Stimulated activated CD8-positive, alpha-beta memory T cell treated with anti-CD3 and anti-CD28 coated beads, Interleukin-2, amount 100 ng/mL, for 48 hours (primary cell): ENCODE measurements at places on chromosomes 7 and 10.

DNA sequence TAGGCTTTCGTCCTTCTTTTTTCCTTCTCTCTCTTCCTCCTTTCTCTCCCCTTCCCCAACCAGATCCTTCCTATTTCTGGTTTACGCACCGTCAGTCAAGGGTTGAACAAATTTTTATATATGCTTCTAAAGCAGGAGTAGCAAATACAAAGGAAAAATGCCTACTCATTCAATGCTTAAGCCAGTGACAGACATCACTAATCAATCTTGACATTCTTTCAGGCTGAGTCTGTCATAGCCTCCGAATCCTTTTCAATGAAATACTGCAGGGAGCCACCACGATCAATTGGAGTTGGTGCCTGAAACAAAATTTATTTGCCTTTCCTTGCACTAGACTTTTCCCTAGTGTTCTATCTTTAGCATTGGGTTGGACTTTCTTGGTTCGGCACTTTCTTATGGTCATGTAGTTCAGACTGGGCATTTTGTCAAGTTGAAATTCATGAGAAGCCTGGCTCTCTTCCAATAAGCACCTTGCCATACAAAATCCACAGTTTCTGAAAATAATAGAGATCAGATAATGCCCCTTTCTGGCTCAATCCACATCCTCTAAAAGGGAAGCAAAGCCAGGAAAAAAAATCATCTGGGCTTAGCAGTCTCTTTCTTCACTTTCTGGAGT lies 239.5 kb upstream of the PLXNA4 start:
- DNase-seq, result no peak

DNA sequence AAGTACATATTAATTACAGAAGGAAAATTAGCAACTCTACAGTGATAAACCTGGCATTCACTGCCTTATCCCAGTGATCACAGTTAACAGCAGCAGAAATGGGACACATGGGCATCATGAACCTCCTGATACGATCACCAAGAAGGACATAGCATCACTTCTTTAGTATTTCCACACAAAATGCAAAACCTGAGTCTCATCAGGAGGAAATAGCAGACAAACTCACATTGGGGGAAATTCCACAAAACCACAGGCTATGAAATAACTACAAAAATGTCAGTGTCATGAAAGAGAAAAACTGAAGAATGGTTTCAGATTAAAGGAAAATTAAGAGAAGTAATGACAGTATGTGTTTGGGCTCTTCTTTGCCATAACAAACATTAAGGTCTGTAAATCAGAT lies 12.0 kb upstream of the PURB start:
- DNase-seq, result no peak

DNA sequence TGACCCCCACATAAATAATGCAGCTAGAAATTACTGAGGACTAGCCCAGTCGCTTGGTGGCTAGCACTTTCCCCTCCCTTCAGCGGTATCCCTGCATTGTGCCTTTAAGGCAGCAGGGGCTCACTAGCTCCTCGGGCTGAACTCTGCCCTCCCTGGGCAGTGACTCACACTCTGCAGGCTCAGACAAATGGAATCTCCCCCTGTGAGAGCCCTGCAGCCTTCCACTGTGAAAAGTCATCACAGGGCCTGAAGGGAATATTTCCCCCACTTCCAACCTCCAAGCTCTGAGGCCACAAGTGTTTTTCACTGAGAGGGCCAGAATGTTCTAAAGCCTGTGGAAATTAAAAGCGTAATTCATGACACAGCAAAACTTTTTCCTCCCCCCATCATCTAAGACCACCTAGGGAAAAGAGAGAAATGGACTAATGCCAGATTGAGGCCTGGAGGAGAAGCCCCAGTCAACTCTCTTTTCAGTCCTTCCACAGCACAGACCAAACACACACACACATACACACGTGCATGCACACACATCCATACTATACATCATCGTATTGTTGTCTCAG lies 93.6 kb upstream of the COL1A2 start:
- DNase-seq, result no peak

- DNase-seq, result no peak
Observed at GRCh38 chr7:157429680-157430224, 92.9 kb downstream of the DNAJB6 start.

DNA sequence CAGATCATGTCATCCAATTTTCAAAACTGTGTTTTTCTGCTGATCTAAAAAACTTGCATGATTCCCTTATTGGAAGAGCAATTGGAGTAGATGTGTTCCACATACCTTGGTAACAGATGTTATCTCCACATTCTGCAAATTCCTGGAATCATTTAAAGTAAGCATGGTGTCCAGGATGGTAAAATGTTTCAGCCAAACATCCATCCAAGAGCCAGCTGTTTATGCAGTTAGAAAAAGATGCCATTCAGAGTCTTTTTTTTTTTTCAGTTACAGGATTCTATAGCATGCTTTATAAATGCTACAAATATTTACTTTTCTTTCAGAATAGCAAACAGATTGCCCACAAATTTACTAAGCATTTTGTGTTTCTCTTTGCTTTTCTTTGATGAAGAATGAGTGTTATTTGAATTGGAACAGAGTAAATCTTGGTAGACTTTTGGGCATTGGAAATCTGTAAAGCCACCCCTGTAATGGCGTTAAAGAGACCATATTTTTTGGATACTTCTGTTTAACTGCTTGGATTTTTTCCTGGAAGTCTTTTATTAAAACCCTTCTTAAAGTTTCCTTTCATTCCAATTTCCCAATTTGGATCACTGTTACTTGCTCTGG lies 149.8 kb downstream of the GNAT3 start:
- no peak for DNase-seq

DNA sequence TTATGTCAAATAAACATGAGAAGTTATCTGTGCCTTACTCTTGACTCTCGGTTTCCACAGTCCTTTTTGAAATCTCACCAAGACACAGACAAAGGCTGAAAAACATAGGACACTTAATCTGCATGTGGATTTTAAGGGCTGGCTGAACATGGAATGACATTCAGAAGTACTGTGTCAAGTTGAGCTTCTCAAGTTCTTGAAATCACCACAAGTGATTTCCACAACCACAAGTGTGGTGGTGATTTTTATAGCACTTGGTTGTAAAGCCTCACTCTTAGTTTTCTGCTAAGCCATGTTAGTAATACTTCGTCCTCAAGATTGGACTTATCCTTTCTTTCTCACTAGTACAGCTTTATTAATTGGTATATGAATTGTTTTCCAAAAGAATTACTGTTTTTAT lies 29.6 kb downstream of the FOXP2 start:
- DNase-seq, result no peak

DNA sequence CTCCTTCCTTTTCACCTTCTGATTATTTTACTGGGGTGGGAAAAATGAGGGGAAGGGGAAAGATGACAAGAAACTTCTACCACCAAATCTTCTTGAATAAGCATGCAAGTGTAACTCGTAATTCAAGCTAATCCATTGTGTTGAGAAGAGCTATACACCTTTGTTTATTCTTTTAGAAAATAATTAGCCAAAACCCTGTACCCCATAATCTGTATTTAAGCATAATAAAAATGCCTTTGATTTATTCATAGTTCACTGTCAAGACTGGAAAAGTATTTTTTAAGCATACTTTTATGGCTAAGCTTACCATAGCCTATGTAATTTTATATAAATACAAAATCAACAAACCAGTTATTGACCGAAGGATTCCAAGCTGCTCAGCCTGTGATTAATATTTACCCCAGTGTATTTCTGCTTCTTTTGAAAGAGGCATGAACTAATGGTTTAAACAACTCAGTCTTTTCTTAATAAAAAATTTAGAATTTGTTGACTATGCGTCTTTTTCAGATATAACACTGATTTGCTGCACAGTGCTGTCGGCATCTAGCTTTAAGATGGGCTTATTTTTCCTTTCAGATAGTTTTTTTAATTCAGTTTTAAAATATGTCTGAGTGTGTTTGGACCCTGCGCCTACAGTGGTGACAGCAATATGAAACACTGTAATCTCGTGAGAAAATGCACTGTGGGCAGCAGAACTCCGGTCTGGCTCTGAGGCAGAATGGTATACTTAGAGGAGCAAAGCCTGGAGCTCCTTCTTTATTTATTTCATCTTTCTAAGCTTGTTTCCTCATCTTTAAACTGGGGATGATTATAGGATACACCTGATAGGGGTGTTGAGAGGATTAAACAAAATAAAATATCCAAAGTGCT lies 238.8 kb upstream of the LRGUK start:
- DNase-seq, result no peak

DNA sequence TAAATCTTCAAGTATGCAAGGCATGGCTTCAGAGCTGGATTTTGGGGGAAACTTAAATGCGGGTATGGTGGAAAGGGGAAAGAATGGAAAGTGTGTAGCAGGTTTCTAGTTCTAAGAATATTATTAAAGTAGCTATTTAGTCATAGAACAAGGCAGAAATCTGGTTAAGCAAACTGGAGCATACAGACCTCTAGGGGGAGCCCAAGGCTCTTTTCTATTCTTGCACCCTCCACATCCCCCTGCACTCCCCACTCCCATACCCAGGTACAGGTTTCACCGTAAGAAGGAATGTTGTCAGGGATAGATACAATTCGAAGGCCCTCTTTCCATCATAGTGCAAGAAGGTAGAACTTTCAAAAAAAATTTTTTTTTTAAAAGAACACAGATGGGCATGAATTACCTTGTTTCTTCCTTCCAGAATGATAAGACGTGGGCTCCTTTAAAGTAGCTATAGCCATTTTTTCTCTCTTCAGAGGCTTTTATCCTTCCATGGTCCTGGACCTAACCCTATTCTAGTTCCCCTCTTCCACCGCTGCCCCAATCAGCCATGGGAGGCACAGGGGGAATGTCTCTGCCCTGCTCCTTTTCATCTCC lies 41.5 kb upstream of the SMIM30 start:
- no peak for DNase-seq

DNA sequence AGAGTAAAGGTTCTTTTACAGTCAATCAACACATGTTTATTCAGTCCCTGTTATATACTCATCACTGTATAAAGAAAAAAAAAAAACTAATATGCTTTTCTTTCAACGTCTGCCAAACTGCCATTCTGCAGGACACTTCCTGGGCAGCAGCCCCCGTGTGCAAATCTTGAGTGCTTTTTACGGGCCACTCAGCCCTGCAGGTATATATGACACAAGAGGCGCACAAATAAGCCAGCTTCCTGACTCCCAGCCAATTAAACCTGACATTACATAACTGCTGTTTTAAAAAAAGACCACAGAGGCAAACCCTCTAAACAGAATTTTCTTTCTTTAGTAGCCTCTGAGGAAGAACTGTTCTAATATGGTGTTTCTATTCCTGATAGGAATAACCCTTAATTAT lies 263.0 kb upstream of the NEBL start:
- no peak for DNase-seq

- DNase-seq, result no peak
Observed at GRCh38 chr10:128499956-128500355, 373.7 kb upstream of the MKI67 start.

- DNase-seq, result no peak
Observed at GRCh38 chr10:62021128-62021665, 119.7 kb downstream of the ARID5B start.

DNA sequence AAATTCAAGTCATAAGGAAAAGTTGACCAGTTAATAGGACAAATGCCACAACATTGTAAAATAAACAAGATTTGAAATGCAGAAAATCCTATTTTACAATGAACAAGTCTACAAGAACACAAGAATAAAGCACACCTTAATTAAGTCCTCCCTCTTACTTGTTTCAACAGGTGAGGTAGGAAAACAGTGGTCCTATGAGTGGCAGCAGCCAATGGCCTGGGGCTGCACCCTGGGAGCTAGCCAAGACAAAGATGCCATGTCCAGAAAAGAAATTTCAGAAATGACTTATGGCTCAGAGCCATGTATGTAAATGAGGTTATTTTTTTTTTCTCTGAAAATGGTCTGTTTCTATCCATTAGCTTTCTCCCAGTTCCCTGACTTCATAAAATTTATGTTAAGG lies 14.3 kb downstream of the KLLN start:
- DNase-seq, result no peak

DNA sequence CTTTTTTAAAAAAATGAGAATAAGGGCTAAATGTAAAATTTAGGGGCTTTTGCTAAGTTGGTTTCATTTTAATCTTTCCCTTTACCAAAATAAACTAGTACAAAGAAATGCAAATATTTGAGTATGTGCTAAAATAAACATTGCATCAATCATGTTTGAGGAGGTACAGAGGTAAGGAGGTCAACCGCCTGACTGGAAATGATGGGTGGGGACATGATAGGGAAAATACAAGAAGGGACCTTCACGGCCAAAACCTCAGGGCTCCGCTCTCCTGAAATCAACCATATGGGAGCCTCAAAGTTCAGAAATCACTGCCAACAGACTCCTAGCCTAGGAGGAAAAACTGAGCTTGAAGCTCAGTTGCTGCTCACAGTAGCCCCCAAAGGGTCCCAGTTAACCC lies 207.6 kb downstream of the AHR start:
- DNase-seq, result no peak

DNA sequence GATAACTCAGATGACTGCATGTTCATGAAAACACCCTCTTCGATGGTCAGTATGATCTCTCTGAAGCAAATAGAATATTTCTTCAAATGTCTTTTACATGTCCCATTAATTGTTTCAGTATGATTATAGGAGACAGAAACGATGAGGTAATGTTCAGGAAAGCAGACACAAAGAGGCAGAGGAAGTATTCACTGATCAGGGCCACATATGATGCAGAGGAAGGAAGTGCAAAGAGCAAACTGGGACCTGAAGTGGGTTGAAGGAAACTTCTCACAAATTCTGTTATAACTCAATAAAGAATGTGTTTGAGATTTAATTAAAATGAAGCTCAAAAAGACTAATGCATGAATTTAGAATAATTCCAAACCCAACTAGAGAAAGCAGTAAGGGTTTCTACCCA lies 70.5 kb downstream of the TES start:
- no peak for DNase-seq

DNA sequence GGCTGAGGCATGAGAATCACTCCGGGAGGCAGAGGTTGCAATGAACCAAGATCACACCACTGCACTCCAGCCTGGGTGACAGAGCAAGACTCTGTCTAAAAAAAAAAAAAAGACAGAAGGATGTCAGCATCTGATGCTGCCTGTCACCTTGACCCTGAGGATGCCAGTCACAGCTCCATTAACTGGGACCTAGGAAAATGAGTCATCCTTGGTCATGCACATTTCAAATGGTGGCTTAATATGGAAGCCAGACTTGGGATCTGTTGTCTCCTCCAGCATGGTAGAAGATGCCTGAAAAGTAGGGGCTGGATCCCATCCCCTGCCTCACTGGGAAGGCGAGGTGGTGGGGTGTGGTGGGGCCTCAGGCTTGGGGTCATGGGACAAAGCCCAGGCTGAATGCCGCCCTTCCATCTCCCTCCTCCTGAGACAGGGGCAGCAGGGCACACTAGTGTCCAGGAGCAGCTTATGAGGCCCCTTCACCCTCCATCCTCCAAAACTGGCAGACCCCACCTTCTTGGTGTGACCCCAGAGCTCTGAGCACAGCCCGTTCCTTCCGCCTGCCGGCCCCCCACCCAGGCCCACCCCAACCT lies 1.3 kb downstream of the NOS3 start:
- DNase-seq, result no peak

DNA sequence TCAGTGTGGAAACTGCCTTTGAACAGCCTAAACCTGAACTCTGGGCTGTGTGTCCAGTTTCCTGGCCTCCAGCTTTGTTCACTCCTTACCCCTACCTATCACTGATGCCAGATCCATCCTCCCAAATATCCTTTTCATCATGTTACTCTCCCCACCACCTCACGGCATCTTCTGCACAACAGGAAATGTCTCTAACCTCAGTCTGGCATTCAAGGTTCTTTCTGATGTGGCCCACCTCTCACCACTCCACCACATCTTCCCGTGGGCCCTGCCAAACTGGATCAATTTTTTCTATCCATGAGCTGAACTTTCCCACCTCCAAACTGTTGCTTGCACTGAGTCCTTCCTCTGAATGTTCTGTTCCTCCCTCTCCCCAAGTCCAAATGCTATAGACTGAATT lies 35.8 kb upstream of the MAP3K8 start:
- no peak for DNase-seq
